ENCODE measurements at places on chromosomes 12 and 14.
A peak's percentile ranks its signal among the peaks of the same experiment; 100 is the strongest.

GRCh38 chr12:2319737-2320506 is 267.1 kb downstream of the CACNA1C start:
- no peak for DNase-seq

DNA sequence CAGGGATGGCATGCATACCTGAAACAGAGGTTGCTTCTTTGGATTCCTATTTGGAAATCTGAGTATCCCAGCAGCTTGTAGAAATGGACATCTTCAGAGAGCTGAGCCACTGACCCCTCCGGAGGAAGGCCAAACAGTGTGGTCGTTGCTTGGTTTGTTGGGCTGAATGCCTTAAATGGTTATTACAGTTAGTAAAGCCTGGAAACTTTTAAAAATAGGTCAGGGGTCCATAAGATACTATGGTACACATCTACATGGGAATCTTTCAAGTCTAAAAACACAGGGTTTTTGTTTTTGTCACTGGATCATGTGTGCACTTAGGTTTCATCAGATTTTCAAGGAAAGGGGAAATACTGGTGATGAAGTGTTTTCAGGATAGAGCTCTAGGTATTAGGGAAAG is 7.7 kb downstream of the DYRK2 start:
- no peak for DNase-seq

DNA sequence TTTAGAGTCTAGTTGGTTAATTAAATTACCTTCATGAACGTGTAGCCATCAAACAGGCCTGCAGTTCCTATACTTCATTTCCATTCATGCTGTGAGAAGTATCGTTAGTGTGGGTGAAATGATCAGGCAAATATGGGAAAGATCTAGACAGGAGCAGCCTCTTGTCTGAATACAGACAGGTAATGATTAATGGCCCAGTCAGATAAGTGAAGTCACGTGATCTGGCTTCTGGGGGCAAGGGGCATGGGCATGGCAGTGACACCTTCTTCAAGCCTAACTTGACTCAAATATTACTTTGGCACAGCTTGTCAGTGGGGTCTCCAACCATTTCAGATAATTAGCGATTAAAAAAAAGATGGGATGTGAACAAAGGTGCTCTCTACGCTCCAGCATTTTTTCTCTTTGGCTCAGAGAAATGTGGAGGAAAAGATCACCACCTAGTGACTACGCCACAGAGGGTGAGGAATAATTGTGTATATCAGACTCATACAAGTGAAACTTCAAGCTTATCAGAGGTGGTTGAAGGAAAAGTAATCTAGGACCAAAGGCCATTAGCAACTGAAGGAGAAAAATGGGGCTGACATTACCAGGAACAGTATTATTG is 17.8 kb downstream of the GUCY2C start:
- DNase-seq, result no peak

GRCh38 chr12:16523951-16524331 is 82.0 kb downstream of the LMO3 start:
- no peak for DNase-seq

GRCh38 chr12:75581515-75581914 is 70.1 kb upstream of the KRR1 start:
- DNase-seq, result no peak

DNA sequence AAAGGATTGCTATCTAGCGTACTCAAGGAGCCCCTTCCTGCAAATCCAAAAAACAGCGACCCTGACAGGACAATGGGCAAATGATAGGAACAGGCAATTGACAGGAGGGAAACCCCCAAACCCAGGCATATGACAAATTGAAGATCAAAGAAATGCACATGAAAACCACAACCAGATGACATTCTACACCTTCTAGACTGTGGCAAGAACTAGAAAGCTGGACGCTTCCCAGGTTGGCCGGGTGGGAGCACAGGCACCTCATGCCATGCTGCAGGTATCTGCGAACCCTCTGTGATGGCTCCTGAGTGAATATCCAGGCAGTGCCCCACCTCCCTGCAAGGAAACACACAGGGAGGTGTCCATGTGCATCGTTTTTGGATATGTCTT is 37.1 kb downstream of the CMKLR1 start:
- no peak for DNase-seq

GRCh38 chr12:104610513-104611235 is 153.9 kb downstream of the CHST11 start:
- no peak for DNase-seq

GRCh38 chr12:11758510-11759493 is 109.3 kb downstream of the ETV6 start:
- no peak for DNase-seq

DNA sequence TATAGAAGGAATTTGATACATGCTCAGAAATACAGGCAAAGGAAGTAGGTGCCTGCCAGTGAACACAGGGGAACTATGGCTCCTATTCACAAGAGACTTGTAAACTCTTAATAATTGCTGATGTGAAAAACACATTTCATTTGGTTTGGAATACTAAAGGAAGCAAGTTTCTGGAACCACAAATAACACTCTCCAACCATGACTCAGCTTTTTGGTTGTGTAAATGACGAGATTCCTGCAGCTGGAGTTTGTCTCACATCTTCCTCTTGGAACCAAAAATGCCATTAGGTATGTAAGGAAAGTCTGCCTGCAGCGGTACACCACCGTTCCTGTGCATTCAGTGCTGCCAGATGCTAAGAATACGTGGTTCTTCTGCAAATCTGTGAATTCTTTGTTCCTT is 4.5 kb upstream of the OR11H6 start:
- DNase-seq, result no peak

DNA sequence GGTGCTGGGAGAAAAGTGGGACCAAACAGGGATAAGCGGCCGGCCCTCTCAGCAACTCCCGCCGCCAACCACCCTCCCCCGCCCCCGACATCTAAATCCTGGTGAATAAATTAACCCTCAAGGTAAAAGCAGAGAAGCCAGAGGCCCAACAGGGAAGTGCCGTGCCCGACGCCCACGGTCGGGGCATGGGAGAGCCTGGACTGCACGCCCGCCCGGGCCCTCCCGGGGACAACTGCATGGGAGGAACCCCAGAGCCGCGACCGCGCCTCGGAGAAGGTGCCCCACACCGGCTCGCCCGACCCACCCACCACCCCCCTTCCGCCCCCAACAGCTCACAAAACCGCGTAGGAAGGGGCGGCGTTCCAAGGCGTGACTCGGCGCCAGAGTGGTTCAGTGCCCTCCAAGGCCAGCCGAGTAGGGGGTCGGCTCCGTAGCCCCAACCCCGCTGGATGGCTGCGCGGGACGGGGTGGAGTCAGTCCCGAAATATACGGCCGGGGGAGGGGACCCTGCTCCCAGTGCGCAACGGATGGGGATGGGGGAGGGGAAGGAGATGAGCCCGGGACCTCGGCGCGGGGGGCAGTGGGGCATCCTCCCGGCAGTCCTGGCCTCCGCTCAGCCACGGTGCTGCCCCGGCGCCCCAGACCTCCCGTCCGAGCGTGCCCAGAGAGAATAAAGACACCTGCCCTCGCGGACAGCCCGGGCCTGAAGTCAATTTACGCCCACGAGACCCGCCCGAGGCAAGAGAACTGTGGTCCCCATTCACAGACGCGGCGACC is 732 bp downstream of the SLC25A29 start:
- no peak for DNase-seq

GRCh38 chr12:116662612-116663144 is 75.2 kb downstream of the SPRING1 start:
- DNase-seq, result peak; percentile 44

- no peak for DNase-seq
These were observed 27.0 kb downstream of the SMUG1 start for GRCh38 chr12:54161481-54162437.

- no peak for DNase-seq
These were observed 136.8 kb upstream of the C14orf180 start for GRCh38 chr14:104442631-104443390.

GRCh38 chr14:94077111-94077821 is 3.7 kb downstream of the DDX24 start:
- DNase-seq, result no peak

DNA sequence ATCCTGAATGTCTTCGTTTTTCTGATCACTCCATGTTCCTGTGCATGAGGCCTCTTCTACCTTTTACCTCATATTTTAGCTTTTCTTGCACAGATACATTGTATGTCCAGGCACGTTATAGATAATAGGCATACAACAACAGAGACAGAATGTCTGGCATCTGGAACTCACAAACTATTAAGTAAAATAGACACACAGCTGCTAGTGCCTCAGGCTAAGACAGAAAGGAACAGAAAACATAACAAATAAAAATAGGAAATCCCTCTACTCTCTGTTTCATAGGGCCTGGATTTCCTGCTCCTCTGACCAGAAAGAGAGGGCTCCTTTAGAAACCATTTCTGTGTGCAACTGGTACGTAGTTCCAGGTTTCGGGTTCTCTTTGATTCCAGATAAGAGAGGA is 48.6 kb downstream of the ATXN7L3B start:
- DNase-seq, result no peak

DNA sequence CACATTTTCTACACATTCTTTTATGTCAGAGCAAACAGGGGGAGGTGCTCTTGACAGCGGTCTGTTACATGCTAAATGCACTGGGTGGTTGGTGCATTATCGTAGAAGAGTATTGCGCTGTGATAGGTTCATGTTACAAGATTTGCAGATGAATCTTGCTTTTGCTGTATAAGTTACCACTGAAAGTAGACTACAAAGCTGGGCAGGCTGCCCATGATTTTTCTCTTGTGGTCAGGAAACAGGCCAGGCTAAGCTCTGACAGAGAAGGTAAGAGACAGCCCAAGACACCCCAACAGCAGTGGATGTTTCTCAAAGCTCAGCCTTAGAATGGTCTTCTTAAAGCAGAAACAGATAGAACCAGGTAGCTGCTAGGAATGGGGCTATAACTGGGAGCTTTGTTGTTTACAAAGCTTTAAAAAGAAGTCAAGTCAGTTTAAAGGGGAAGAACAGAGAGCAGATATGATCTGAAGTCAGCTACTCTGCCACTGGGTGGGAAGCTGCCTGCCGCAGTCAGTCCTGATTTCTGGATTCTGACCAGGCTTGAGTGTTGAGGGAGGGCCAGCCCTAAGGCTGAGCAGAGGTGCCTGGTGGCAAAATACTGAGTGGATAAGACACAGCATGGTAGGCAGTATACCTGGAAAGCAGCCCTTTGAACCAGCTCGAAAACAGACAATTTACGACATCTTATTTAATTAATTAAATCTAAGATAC is 9.4 kb downstream of the KCNA1 start:
- DNase-seq, result no peak

- no peak for DNase-seq
These were observed 938.4 kb upstream of the ATXN7L3B start for GRCh38 chr12:73599268-73599667.

DNA sequence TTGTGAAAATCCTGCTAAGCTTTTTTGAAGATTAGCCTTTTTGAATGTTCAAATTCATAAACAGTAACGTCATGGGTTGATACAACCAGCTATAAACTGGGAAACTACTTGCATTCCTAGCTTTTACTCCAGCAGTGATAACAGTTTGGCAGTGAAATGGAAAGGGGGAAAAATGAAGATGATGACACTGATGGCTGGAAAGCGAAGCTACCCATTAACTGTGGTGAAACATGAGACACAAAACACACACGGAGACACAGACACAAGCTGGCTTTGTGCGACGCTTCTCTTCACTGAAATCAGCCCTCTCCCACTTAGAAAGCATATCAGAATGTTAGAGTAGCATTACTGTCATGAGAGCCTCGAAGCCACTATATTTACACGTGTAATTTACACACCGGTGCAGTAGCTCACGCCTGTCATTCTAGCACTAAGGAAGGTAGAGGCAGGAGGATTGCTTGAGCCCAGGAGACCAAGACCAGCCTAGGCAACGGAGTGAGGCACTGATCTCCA is 15.7 kb downstream of the VPS37B start:
- no peak for DNase-seq

DNA sequence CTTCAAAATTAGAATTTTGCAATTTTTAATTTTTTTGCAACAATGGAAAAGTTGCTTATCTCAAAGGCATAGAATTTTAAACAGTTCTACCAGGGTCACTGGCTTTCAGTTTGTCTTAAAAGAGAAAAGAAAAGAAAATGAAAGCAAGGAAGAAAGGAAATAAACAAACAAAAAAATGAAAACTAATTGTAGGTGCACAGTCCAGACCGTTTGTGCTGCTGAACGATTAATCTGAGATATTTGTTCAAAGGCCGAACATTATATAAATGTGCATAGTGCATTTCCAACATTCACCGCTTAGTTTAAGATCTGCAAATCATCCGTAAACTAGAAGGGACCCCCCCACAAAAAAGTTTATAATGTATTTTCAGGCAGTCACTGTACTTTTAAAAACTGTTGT is 5.5 kb upstream of the OTX2 start:
- DNase-seq, result no peak

DNA sequence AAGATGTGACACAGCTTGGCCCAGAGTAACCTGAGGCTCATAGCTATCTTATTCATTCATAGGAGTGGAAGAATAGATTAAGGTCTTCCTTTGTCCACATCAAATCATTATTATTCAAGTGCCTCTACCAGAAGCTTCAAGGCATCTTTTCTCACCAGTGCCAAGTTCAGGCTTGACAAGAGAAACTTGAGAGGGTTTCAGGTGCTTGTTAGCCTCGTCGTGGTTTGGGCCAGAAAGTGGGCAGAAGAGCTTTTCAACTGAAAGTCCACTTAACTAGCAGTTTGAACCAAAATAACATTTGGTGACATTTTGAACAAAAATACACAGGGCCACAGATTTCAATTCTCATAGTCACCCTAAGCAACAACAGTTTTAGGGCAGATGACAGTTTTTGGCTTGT is 1184.2 kb downstream of the FLRT2 start:
- no peak for DNase-seq

- DNase-seq, result no peak
These were observed 444.1 kb upstream of the TMEM132C start for GRCh38 chr12:127822809-127823411.

DNA sequence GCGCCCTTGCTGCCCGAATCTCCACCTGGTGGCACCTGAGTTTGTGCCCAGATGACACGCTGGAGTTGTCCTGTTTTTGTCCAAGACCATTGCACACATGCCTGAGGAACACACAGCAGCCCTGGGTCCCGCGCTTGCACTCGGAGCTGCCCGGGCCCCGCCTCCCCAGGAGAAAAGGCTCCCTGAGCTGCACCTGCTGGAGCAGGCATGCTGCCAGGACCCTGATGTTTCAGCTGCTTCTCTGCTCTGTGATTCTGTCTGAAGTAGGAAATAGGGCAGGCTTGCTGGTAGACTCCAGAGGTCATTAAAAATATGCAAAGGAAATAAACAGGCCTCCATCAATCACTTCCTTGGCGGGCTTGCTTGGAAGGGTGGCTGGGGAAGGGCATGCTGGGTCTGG is 271.6 kb downstream of the CACNA1C start:
- no peak for DNase-seq

- DNase-seq, result no peak
These were observed 66.1 kb downstream of the C14orf132 start for GRCh38 chr14:96105089-96105925.

- DNase-seq, result no peak
These were observed 87.3 kb upstream of the DIO3 start for GRCh38 chr14:101473795-101474562.
